ENCODE measurements at places on chromosomes 16 and 17. TPM values are rescaled to one million over a fixed set of nuclear protein-coding genes. Genes with fewer than 3 reads are reported as not detected.

DNA sequence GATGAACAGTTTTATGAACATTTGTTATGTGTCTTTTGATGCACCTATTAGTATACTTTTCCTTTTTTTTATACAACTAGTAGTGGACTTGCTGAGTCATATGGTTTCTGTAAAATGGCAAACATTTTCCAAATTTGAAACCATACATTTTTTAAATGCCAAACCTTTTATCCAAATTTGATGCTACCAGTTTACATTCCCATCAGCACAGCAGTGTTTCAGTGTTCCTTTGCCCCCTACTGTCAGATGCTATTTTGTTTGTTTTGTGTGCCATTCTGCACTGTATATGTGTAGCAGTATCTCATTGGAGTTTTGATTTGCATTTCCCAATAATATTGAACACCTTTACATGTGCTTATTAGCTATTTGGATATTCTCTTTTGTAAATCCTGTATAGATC, 219.4 kb downstream of the TANC2 start:
- no peak for DNase-seq

DNA sequence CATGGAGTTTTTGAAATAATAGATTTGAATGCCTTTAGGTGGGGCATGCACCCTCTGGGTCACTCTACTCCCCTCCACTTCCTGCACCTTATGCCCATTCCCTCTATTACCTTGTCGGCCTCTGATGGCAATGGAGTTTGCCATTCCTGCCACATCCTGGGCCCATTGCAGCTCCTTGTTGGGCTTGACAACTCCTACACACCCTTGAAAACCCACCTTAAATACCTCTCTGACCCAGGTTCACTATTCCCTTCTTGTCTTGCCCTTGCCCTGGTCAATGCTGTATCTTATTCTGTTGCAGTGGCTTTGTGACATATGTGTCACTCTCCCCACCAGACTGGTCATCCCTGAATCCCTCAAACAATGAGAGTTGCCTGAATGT, 2.4 kb downstream of the CCR7 start:
- no peak for DNase-seq

GRCh38 chr16:50532576-50532975, 15.6 kb upstream of the NKD1 start:
- no peak for DNase-seq

GRCh38 chr17:17824783-17825614, 11.8 kb downstream of the SREBF1 start:
- peak; percentile 68 for DNase-seq

- DNase-seq: no peak
Measured at GRCh38 chr16:63617047-63617989, 1504.5 kb downstream of the CDH11 start.

- no peak for DNase-seq
Measured at GRCh38 chr16:57639172-57639887, 10.9 kb downstream of the ADGRG1 start.

DNA sequence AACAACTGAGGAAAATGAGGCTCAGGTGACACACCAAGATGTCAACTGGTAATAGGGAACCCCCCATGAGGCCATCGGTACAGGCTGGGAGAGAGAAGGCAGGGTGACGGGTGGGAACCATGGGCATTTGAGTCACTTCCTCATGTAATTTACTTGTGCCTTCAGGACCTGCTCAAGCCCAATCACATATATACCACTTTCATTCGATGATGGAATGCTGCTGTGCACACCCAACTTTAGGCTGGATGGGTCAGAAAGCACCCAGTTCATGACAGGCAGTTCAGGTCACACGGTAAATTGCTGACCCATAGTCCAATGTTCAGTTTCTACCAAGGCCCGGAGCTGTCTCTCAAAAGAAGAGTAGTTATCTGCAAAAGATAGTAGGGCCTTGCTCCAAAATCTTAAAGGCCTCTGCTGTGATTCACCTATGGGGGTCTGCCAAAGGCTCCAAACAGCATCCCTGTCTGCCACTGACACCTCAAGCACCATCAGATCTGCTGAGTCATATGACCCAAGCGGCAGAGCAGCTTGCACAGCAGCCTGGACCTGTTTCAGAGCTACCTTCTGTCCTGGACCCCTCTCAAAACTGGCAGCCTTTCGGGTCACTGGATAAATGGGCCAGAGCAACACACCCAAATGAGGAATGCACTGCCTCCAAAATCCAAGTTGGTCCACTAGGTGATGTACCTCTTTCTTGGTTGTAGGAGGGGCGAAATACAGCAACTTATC, 24.7 kb downstream of the ZZEF1 start:
- no peak for DNase-seq

DNA sequence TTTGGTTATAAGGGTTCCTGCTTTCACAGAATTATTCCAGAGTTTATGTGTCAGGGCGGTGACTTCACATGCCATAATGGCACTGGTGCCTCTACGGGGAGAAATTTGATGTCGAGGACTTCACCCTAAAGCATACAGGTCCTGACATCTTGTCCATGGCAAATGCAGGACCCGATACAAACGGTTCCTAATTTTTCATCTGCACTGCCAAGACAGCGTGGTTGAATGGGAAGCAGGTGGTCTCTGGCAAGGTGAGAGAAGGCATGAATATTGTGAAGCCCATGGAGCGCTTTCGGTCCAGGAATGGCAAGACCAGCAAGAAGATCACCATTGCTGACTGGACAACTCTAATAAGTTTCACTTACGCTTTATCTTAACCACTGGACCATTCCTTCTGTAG, 39.6 kb upstream of the CDRT4 start:
- no peak for DNase-seq

DNA sequence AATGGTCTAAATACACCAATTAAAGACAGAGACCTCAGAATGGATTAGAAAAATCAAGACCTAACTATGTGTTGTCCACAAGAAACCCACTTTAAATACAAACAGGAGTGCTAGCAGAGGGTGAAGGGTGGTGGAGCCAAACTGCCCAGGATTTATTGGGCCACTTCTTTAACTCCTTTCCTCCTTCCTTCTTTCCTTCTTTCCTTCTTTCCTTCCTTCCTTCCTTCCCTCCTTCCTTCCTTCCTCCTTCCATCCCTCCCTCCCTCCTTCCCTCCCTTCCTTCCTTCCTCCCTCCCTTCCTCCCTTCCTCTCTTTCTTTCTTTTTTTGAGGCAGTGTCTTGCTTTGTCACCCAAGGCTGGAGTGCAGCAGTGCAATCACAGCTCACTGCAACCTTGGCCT, 34.3 kb upstream of the EMP2 start:
- DNase-seq: no peak

DNA sequence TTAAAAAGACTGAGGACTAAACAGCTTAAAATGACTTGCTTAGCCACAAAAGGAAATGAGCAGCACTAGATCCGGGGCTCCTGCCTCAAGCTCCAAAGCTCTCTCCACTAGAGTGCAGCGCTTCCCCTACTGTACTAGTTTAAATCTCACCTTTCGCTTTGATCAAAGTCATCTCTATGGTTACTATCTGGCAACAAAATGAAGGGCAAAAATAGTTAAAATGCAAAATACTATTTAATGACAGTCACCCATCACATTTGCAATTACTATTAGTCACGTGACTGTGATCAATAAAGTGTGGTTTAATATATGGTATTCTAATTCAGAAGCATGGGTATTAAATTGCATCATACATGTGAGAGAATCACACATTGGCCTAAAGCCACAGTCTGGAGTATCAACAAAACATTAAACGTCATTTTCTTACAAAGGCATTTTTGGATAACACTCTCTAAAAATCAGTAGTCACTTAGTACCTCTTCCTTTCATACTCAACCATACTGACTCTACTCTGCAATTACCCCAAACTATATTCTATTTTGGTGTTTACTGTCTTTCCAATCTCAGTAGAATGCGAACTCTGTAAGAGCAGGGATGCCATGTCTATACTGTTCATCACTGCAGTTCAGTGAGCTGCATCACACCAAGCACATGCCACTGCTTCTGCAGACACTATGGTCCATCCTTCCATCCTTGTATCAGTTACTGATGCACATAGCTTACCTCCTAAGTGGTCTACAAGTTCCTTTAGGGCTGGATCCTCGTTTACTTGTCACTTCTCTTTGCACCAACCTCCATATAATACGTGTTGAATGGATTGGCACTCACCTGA, 6.2 kb downstream of the PSMD12 start:
- DNase-seq: peak; percentile 23

DNA sequence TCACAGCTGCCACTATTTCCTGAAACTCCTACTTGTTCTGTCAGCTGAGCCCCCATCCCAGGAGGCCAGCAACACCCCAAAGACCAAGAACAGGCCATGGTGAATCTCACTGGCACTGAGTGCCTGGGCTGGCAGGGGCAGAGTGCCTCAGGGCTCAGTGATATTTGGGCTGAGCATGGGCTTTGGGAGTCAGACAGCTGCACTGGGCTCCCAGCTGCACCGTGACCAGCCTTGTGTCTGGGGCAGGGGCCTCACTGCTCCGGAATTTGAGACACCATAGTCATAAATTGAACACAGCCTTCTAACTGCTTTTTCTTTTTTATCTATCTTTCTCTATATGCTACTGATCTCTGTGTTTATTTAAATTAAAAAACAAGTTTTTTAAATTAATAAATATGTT, 1744.2 kb downstream of the TP53TG3F start:
- no peak for DNase-seq

The ARL5C gene
- total RNA-seq: not detected
